ENCODE measurements at places on chromosomes 16 and 17.

- no peak for DNase-seq
Observed at GRCh38 chr16:66131895-66132294, 234.6 kb upstream of the CDH5 start.

- DNase-seq, result no peak
Observed at GRCh38 chr17:42287305-42287976, 857 bp upstream of the STAT5A start.

DNA sequence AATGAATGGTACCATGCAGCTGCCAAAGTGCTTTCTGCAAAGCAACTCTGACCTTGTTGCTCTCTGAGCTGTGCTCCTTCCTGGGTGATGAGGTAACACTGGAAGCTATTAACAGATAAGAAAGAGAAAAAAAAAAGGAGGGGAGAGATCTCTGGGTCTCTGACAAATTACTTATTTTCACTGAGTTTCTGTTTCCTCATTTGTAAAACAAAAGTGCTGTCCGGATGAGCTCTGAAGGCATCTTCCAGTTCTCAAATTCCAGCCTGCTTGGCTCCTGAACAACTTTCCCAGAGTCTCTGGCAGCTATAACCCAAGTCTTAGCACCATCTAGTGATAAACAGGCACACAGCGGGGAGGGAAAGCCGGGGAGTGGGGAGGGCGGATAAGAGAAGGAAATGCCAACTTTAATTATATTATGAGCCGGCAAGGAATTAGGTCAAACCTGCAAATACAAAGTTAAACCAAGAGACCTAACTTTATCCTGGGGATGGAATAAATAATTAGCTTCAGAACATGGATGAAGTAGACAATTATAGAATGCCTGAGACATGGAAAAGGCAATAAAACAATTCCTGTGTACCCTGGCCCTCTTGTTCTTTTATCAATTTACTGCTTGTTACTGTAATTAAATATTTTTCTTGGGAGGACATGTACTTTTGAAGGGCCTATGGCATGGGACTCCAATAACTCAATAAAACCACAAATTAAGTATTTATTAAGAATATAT, 61.3 kb upstream of the KIFC3 start:
- peak; percentile 33 for DNase-seq

DNA sequence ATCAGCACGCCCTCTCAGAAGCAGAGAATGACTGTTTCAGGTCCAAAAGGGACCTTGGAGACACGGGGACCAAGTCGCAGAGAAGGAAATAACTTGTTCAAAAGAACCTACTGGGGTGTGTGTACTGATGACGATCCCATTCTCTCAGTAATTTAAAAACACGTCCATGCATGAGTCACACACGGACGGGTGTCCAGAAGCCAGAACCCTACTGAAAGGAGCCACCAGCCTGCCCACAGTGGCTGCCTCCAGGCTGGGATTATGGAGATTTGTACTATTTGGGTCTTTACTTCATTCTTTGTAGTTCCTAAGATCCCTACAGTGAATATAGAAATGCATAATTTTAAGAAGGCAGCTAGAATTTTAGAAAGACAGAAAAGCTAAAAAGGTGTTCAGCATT, 27.8 kb downstream of the TMEM204 start:
- no peak for DNase-seq

GRCh38 chr17:27896701-27897100, 3.5 kb upstream of the LYRM9 start:
- no peak for DNase-seq

DNA sequence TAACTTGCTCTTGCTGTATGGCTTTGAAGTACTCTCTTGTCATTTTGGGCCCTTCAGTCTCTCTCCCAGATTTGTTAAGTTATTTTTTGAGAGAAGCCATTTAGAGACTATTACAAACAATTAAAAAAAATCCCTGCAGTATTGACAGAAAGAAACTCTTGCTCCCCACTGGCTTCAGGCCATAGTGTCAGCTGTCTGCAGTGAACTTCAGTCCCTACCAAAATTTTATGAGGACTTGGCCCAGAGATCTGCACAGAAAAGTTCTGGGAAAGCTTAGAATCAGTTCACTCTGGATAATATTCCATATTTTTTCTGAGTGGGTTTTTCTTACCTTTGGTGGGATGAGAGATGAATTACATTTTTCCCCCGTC, 30.9 kb upstream of the SUPT4H1 start:
- DNase-seq, result no peak

- peak; percentile 7 for DNase-seq
Observed at GRCh38 chr16:78926723-78927210, 673.8 kb downstream of the MAF start.

- no peak for DNase-seq
Observed at GRCh38 chr17:80795090-80795580, 196.5 kb upstream of the CHMP6 start.

DNA sequence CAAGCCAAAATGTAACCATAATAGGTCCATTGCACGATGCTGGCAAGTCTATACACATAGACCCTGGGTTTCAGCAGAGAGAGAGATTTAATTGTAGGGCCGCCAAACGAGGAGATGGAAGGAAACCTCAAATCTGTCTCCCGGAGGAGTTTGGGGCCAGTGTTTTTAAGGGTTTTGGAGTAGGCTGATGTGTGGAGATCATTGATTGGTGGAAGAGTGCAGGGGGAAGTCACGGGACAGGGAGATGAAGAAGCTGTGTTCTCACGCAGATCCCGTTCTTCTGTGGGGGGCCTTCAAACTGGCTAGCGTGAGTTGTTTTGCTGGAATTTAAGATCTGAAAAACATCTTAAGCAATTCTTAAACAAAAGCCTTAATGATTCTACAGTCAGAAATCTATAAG, 84.8 kb downstream of the KATNIP start:
- DNase-seq, result no peak

DNA sequence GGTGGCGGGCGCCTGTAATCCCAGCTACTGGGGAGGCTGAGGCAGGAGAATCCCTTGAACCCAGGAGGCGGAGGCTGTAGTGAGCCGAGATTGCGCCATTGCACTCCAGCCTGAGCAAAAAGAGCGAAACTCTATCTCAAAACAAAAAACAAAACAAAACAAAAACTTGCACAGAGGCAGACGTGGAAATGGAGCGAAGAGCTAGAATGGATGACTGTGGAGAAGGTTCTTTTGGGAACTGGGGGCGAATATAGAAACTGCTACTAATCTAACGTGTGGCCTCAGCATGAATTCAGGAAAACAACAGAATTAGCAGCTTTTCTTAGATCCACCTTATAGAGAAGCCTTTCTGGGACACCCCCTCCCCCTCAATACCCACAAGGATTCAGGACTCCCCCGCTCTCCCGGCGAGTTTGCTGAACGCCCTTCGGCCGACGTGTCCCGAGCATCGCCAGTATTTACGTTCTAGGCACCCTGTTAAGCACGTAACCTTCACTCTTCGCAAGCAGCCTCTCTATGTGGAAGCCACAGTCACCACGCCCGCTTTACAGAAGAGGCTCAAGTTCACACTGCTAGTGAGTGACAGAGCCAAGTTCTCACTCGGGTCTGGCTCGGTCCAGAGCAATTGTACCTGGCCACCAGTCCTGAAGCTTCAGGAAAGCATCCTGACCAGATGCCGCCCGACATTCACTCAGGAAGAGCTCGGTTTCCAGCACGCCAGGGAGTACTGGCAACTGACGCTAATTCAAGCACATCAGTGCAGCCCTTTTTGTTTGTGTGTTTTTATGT, 13.3 kb upstream of the ABR start:
- DNase-seq, result no peak

DNA sequence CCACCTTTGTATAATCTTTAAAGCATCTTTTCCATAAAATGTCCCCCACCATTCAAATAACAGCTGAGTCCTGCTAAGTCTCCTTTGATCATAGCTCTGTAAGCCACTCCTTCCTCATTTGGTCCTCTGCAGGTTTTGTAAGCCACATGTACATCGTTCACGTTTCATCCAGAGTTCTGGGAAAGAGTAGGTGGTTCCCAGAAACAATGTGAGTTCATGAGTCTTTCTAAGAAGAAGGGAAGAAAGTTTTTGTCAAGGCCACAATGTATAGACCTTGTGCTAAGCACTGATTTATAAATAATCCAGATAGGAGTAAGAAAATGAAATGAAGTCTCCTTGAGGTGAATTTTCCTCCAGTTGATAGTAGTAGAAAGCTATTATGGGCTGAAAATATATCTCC, 8.7 kb upstream of the ANKS4B start:
- DNase-seq, result no peak

DNA sequence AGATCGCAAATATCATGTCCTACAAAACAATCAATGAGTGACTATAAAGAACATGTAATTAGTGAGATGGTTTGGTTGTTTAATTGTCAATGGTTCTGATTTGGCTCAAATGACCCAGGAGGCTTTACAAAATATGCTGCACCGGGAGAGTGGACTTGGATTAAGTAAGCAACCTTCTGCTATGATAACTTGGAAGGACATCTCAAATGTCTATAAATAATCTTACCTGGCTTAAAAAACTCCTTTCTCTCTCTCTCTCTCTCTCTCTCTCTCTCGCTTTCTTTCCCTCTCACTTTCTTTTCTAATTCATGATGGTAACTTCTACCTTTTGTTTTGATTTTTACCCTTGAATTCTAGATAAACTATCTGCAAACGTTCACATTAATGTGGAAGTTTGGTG, 14.2 kb downstream of the KCNJ2 start:
- no peak for DNase-seq

DNA sequence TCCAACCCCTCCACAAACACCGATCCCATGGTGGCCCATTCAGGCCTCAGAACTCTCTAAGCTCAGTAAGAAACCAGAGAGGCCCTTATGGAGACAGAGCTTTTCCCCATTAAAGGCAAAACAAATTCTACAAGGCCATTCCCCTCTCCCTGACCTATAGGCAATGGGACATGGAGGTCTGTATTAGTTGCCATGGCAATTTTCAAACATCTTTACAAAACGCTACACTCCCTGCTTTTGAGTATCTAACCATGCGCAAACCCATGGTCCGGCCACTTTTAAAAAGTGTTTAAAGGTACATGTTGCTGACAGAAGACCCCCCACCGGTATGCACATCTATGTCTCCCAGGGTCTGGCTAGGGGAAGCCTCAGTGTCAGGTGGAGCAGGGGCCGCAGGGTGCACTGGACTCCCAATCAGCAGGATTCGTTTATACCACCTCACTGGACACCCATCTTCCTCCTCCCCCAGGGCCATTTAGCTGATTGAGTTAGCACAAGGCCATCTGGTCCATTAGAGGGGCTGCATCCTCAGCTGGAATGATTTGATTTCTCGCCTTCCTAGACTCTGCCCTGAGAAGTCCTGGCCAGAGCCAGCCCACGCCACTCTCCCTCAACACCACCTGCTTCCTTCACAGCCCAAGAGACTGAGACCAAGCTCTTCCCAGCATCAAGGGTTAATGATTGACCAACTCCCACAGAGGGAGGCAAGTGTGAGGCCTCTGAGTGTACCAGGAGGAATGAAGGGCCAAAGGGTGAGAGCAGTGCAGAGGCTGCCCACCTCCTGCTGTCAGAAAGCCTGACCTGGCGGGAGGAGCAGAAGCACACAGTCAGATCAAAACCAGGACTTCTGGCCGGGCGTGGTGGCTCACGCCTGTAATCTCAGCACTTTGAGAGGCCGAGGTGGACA, 10.9 kb downstream of the ACLY start:
- no peak for DNase-seq

GRCh38 chr17:79441356-79442160, 169.3 kb downstream of the RBFOX3 start:
- DNase-seq, result no peak

- DNase-seq, result no peak
Observed at GRCh38 chr16:86379505-86379846, 130.9 kb upstream of the FOXF1 start.

DNA sequence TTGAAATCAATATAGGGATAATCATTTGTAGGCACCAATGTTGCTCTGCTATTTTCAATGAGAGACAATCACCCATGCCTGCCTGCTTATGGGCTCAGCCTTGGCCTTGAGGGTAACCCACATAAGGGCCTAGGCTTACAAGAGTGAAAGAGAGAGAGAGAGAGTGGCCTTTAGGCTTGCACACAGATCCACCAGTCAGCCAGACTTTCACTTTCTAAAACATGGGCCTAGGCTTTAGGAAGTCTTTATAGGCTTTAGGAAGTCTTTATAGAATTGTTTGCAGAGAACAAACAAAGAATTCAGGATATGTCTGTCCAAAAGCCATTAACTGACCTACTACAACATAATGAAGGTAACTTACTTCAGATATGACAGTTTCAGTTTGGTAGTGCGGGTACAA, 3.4 kb downstream of the ABCA9 start:
- DNase-seq, result no peak

DNA sequence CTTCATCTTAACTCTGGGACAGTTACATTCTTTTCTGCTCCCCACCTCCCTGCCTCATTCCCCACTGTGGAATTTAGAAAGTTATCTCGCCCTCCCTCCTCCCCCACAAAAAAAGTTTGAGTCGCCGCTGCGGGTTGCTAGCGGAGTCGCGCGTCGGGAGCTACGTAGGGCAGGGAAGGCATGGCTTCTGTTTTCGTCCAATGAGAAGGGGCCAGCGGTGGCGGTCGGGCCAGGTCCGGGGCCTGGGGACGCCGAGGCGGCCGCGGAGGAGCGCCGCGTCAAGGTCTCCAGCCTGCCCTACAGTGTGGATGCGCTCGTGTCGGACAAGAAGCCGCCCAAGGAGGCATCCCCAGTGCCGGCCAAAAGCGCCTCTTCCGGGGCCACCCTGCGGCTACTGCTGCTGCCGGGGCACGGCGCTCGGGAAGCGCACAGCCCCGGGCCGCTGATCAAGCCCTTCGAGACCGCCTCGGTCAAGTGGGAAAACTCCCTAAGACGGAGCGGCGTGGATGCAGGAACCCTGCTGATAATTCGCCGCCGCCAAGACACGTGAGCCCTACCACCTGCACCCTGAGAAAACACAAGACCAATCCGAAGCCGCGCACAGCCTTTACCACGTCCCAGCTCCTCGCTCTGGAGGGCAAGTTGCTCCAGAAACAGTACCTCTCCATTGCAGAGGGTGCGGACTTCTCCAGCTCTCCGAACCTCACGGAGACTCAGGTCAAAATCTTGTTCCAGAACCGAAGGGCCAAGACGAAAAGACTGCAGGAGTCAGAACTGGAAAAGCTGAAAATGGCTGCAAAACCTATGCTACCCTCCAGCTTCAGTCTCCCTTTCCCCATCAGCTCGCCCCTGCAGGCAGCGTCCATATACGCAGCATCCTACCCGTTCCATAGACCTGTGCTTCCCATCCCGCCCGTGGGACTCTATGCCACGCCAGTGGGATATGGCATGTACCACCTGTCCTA, 8.9 kb downstream of the OR4D1 start:
- DNase-seq, result no peak
